Heart left ventricle (tissue), 16 donors: ENCODE measurements at places on chromosomes 13 and 19. TPM values are rescaled to one million over a fixed set of nuclear protein-coding genes. Genes with fewer than 3 reads are reported as not detected.

GRCh38 chr13:33111414-33112110 is 95.3 kb downstream of the KL start:
- no peak for DNase-seq

DNA sequence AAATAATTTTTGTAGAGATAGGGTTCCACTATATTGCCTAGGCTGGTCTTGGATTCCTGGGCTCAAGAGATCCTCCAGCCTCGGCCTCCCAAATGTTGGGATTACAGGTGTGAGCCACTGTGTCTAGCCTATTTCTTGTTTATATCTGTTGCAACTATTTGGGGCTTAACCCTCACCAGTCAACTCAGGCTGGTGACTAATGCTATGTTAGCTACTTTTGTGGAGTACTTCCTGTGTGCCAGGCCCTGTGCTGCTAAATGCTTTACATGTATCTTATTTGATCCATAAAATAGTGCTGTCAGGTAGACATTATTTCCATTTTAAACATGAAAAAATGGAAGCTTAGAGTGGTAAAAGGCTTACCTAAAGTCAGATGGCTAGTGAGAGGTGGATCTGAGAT is 13.8 kb downstream of the CEACAM1 start:
- no peak for DNase-seq

DNA sequence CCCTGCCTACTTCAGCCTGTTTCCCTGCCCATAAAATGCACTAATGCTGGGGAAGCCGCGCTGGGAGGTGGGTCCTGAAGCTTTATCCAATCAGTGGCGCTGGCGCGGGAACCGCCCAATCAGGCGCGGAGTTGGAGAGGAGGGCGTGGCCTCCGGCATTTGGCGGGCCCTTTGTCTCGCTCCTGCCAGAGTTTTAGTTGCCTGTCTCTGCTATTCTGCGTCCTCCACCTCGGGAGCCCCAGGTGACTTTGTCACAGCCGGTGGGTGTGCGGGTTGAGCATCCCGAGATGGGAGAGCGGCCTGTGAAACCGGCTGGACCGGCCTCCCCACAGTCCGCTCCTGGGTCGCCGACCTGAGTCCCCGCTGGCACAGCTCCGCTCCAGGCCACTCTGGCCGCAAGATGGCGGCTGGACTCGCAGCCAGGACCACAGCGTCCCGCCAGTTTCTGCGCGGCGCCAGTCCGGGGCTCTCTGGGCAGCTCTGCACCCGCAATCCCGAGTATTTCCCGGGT is 30.7 kb upstream of the ZNF429 start:
- DNase-seq: peak; percentile 86

GRCh38 chr13:74795526-74795925 is 661.3 kb upstream of the KLF12 start:
- DNase-seq: no peak

DNA sequence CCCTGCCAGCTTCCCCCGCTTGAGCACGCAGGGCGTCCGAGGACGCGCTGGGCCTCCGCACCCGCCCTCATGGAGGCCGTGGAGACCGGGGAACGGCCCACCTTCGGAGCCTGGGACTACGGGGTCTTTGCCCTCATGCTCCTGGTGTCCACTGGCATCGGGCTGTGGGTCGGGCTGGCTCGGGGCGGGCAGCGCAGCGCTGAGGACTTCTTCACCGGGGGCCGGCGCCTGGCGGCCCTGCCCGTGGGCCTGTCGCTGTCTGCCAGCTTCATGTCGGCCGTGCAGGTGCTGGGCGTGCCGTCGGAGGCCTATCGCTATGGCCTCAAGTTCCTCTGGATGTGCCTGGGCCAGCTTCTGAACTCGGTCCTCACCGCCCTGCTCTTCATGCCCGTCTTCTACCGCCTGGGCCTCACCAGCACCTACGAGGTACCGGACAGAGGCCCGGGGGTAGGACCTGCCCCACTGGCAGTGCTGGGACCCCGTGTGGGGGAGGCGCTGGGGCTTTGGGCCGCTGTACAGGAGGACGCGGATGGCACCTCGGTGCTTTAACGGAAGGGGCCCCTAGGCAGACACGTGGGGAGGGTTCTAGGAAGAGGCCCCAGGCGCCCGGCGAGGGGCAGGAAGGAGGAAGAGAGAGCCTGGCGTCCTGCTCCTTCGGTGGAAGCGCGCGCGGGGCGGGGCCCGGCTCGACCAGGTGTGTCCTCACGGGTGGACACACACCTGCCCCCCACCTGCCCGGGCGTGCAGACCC is 681 bp downstream of the SLC5A5 start:
- no peak for DNase-seq

GRCh38 chr13:28877408-28877807 is 57.3 kb downstream of the MTUS2 start:
- DNase-seq: no peak

GRCh38 chr13:112641456-112642089 is 48.3 kb upstream of the ATP11A start:
- DNase-seq: no peak

GRCh38 chr13:60787083-60787482 is 390.1 kb downstream of the TDRD3 start:
- DNase-seq: no peak

DNA sequence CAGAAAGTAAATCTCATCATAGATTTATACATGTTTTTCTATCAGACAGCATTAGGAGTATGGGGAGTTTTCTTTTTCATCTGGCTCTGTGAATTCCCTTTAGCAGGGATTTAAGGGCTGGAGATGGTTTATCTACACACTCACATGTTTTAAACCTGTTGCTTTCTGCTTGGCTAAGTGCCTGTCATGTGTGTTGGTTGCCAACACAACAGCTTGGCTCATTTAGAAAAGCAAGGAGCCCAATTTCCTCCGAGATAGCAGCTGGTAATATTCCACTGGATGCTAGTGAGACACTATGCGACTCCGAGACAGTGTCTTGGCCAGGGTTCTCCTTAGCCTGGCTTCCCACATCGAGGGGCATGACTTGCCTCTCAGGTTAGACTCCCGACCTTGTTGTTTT is 83.3 kb downstream of the KLF5 start:
- no peak for DNase-seq

DNA sequence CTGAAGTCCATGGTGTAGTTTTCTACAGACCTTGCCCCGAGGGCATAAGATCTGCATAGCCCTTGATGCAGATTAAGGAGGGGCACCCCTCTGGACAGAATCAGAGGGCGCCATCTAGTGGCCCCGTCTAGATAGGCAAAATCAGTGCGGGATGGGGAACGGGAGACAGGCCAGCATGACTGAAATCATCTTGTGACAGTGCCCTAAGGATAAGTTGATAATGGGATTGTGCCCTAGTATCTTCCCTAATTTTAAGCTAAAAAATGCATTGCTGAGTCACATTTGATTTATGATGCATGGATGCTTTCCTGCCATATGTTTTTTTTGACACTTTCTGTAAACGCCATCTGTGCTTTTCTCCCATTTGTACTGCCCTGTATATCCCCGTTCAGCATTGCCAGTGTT is 19.0 kb upstream of the GPI start:
- DNase-seq: peak; percentile 67

GRCh38 chr19:17873786-17874757 is 2.3 kb downstream of the SLC5A5 start:
- no peak for DNase-seq

DNA sequence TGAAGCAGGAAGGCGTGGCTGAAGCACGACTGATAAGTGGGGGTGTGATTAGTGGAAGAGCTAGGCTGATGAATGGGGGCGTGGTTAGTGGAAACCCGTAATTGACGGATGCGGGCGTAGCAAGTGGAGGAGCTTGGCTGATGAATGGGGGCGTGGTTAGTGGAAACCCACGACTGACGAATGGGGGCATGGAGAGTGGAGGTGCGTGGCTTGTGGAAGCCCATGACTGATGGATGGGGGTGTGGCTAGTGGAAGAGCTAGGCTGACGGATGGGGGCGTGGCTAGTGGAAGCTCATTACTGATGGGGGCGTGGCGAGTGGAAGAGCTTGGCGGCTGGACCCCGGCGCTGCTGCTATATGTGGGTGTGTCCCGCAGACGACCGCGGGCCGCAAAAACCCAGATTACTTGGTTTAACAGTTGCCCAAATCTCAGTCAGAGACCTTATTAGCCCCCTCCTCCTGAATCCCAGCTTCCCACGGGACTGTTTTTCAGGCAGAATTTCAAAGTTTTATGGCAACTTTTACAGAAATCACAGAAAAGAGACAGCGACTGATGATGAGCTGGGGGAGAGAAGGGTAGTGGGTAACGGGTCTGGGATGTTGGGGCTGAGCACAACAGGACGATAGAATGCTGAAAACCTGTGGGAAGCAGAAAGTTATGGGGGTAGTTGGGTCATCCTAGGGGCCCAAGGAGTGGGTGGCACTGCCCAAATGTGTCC is 9.0 kb upstream of the MEIS3 start:
- peak; percentile 84 for DNase-seq

The ERICH4 gene
- not detected for total RNA-seq

The ZSCAN5A gene
- total RNA-seq: 21.5 TPM

The RGL3 gene
- 4.0 TPM for total RNA-seq

The PEX11G gene
- 2.1 TPM for total RNA-seq

The NUDT15 gene
- total RNA-seq: 9.1 TPM
